ENCODE measurements at places on chromosomes 12 and 14. TPM values are rescaled to one million over a fixed set of nuclear protein-coding genes. Genes with fewer than 3 reads are reported as not detected.
A peak's percentile ranks its signal among the peaks of the same experiment; 100 is the strongest.

GRCh38 chr12:93441617-93442410 is at the start of gene UBE2N:
Gene UBE2N, minus strand, starts transcription at chr12:93441947. Its CDS starts 63 bp downstream, at chr12:93441884.
- DNase-seq = peak; percentile 96

GRCh38 chr12:77407931-77408330 is 342.6 kb upstream of the E2F7 start:
- no peak for DNase-seq

GRCh38 chr14:102007916-102008418 is 43.6 kb downstream of the DYNC1H1 start:
- no peak for DNase-seq

GRCh38 chr12:16350682-16351081 is 3.2 kb downstream of the MGST1 start:
- no peak for DNase-seq

DNA sequence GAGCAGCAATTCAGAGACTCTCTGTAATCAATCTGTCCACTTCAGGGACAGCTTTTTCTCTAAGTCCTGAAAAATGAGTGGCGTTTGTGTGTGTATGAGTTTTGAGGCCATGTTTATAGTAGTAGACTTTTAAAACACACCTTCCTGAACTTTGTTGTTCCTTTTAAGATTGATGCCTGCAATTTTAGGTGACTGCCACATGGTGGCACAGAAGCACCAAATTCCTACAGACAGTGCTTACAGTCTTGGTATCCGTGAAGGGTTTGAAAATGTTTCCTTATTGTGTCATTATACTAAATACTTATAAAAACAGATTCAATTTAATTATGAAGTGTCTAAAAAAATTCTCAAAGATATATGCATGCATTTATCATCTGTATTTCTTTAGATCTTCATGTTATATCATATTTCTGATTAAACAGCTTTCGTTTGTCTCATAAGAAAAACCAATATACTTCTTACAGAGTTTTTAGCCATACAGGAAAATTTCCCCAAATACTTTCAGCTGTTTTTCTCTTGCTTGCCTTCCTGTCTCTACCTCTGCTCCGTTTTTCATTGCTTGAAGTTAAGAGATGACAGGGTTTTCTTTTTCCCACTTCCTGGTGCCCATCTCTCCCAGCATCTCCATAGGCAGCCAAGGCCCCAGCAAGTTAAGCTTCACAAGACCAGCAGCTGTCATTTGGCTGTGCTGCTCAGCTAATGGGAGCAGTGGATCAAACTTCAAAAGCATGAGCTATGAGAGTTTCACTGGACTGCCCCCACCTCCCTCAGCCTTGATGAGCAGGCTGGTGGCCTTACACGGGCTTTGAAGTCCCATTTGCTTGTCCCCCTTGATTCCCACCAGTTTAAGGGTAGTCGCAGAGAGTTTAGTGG is 259.6 kb downstream of the AKAP6 start:
- DNase-seq = no peak

GRCh38 chr14:71487449-71487848 is 444.8 kb upstream of the RGS6 start:
- DNase-seq = no peak

- no peak for DNase-seq
These were observed 58.3 kb upstream of the FRMD6 start for GRCh38 chr14:51593397-51593796.

DNA sequence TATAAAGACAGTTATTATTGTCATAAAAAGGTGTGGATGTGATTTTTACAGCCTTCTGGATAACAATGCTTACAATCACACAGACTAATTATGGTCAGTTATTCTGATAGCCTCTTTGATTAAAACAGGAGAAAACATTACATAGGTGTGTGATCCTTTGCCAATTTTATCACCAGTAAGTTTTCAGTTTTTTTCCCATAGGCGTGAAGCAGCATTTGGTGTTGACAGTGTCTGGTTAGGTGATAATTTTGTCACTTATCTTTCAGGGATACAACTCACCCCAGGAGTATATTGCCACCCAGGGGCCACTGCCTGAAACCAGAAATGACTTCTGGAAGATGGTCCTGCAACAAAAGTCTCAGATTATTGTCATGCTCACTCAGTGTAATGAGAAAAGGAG is 208.8 kb downstream of the EPS8 start:
- no peak for DNase-seq

GRCh38 chr12:132145334-132145733 is 1.1 kb downstream of the NOC4L start:
- no peak for DNase-seq

DNA sequence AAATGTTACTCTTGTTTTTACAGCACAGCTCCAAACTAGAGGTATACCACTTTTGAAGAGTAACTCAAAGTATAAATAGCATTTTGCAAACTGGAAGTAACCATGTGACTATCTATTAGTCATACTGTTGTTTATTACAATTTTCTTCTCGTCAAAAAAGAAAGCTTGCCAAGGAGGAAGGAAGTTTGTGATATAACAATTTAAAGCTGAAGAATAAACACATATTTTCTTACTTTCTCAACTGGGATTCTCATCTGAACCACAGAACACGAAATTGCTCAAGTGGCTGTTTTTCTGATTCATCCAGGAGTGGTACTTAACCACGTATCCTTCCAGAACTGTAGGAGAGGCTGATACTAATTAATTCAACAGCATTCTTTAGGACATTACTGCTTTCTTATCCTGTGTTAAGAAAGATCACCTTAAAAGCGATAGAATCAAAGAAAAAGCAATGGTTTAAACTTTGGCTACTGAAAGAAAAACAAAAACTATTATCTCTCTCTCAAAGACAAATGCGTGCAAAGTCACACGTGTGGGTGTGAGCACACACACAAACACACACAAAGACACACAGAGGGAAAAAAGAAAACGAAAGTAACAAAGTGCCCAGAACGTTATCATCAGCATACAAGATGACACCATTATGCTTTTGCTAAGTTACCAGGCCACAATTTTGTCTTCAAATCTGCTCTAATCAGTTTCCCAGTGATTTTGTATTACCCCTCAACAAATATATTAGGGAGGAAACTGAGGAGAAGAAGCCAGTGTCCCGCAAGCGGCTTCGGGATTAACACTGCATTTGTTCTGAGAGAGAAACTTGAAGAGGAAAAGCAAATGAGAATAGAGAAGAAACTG is at the start of gene CLEC2B:
CLEC2B (minus strand) TSS at position 48 of the 855 bp plus-strand sequence.
- peak; percentile 65 for DNase-seq

DNA sequence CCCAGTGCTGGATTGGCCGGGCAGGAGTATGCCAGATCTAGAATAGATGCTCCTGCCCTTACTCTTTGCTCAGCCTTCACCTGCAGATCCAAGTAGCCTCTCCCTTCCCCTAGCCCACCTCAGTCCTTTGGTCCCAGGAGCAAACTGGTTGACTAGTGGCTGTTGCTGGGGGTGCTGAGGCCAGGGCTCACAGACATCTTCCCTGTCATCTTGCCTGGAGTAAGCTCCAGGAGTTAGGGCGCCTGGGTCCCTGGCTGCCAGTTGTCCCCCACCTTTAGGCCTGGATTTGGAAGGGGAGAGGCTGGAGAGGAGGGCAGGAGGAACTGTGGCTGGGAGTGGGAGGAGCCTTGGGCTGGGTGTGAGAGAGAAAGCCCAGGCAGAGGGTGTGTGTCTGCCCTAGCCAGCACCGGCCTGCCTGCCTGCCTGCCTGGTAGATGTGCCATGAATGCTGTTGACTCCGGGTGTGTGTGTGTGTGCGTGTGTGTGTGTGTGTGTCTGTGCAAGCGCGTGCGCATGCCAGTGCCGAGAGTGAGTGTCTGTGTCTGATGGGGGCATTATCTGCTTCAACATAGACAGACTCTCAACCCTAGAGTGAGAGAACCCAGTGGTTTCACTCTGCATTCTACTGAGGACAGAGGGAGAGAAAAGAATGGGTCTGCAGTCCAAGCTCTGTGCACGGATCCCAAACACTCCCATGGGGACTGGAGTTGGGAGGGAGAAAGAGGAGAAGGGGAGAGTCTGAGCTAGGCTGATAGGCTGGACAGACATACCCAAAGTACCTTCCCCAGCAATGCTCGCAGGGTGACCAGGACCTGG is 845 bp upstream of the RARG start:
- no peak for DNase-seq

GRCh38 chr12:21384261-21384660 is 11.6 kb downstream of the IAPP start:
- no peak for DNase-seq

DNA sequence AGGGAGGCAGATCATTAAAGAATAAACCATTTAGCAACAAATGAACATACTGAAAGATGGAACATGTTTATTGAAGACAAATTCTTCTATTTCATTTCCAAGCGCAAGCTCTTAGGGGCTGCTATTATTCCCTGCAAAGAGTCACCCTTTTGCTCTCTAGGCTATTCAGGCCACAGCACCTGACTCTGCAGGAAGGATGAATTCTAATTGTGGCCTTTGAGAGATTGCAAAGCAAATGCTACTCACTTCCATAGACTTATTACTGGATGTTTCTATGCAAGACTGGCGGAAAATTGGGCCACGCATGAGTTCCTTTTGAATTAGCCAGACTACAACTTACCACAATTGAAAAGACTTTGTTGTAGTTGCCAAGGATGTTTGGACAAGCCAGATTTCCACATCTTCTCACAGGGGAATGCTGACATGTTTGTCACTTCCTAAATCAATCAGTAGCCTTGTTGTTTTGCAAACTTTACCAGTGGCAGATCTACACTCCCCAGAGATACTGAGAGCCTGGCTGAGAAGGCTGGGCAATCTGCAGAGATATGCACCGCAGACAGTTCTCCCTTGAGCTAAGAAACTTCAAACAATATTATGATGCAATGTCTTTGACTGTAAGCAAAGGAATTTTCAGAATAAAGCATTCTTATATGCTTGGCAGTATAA is 334.3 kb upstream of the SYT1 start:
- DNase-seq = peak; percentile 26

DNA sequence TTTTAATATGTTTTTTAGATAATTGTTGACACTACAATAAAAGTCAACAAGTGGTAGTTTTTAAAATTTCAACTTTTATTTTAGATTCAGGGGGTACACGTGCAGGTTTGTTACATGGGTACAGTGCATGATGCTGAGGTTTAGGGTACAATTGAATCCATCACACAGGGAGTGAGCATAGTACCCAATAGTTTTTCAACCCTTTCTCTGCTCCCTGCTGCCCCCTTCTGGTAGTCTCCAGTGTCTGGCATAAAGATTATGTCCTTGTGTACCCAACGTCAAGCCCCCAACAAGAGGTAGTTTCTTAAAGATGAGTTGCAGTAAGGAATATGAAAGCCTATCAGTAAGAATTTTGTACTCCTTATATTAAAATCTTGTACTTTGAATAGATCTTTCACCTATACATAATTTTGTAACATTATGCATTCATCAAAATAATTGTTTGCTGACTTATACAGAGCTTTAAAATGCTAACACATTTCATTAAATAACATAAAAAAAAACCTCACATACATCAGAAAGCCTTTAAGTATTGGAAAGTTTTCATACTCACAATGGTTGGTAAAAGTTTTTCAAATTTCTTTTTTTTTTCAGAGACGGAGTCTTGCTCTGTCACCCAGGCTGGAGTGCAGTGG is 5.4 kb upstream of the RALGAPA1 start:
- no peak for DNase-seq

DNA sequence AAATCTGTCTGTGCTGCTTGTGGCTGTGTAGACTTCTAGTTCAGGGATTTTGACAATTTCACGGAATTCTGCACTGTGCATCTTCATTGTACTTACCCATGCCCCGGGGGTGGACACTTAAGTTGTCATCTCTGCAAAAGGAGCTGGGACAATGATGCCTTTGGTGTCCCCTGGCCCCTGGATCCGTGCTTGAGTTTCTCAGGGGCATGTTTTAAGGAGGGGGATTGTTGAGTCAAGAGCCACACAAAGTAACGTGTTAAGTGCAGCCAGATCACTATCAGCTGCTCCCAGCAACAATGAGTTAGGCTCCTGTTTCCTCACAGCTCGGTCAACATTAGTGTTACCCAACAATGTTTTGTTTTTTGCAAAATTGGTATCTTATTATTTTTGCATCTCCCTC is 305.0 kb upstream of the DIO3 start:
- no peak for DNase-seq

DNA sequence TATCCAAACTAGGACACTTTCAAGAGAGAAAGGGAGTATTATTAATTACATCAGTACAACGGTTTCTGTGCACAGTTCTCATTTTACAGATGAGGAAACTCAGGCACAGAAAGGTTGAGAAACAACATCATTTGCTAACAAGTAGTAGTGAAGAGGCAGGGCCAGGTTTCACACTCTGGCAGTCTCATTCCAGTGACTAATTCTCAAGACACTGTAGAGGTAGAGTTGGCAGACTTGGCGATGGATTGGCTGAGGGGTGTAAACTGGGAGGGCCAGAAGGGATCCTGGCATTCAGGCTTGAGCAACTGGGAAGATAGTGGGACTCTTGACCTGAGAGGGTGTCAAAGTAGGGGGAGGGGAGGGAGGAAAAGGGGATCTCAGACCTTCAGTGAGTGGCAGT is 73.8 kb upstream of the BDKRB2 start:
- DNase-seq = no peak

DNA sequence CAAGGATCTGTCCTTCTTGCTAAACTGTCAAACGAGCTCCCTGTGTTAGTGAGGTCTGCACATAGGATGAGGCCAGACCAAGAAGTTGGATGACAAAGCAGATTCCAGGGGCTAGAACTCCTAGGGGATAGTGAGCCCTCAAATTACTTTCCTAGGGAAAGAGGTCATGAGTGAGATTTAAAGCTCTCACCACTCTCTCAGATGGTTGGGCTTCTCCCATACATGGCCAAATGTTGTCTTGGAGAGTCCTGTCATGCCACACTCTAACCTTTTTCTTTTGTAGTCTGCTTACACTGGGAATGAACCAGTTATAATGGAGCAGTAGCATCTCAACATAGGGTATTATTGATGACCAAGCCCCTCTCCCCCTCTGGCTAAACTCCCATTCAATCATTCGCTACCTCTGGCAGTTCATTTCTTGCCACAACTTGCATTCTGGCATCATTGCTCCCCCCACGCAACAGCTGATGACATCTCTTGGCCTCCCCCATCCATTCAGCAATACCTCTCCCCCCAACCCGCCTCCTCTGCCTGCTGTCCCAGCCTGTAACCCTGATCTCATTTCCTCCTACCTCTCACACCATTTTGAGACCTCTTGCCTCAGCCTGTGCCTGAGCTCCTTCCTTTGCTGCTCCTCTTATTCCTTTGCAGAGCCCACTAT is 64.7 kb upstream of the CISTR start:
- DNase-seq = no peak

DNA sequence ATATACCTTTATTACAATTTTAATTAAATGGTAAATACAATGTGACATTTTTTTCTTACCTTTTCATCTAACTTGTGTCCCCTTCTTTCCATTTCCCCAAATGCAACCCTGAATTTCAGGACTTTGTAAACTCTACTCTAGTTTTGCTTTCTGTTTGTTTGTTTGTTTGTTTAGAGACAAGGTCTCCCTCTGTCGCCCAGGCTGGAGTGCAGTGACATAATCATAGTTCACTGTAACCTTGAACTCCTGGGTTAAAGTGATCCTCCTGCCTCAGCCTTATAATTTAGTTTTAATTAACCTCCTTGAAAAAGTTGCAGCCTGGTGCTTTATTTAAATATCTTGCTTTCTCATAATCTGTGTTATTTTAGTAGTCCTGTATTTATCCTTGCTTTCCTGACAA is 59.0 kb upstream of the MON2 start:
- no peak for DNase-seq

The C14orf39 gene
- polyA plus RNA-seq = 2.6 TPM

The ERP27 gene
- polyA plus RNA-seq = 9.6 TPM

The IGFBP6 gene
- polyA plus RNA-seq = 25.1 TPM

The MMP17 gene
- 2.4 TPM for polyA plus RNA-seq

The SPRING1 gene
- polyA plus RNA-seq = 22.4 TPM

The FAM186B gene
- polyA plus RNA-seq = 2.5 TPM

The PTGER2 gene
- 5.3 TPM for polyA plus RNA-seq

The RNF212B gene
- polyA plus RNA-seq = 1.3 TPM

The BCL2L14 gene
- polyA plus RNA-seq = 0.56 TPM

The KRT7 gene
- 24.3 TPM for polyA plus RNA-seq

The NEMP1 gene
- 27.8 TPM for polyA plus RNA-seq

The IRAK3 gene
- 21.6 TPM for polyA plus RNA-seq

The LRP10 gene
- polyA plus RNA-seq = 48.6 TPM
